ENCODE measurements at places on chromosomes 11 and 22.

GRCh38 chr11:34599406-34599945 is 21.4 kb upstream of the EHF start:
- DNase-seq: no peak

DNA sequence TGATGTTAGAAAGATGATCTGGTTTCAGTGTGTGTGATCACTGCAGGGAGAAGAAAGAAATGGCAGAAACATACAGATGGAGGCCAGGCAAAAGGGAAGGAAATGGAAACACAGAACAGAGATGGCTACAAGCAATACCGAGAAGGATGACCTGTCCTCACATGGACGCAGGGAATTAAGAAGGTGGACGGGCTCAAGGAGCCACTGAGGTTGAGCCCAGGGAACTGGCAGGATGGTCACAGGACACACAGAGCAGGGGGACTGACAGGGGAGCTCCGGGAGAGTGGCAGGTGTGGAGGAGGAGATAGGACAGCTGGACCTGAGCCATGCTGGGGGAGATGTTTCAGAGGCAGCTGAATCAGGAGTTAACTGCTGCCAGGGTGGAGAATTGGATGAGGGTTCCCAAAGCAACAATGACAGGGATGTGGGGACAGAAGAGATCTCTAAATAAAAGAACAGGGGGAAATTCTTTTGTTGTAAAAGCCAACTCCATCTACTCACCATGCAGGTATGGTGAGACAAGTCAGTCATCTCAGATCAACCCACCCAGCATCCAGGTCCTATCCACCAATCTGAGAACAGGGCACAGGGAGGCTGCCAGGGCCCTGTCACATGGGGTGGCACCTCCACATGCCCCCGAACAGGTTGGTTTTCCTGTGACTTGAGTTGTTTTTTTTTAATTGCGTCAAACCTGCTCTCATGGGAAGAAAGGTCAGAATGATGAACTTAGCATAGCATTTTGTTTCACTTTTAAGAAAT is 26.3 kb downstream of the KLHL22 start:
- DNase-seq: no peak

- DNase-seq: no peak
Measured at GRCh38 chr11:62137276-62137861, 13.6 kb downstream of the INCENP start.

- DNase-seq: peak; percentile 43
Measured at GRCh38 chr11:110173811-110174644, 80.8 kb downstream of the ZC3H12C start.

DNA sequence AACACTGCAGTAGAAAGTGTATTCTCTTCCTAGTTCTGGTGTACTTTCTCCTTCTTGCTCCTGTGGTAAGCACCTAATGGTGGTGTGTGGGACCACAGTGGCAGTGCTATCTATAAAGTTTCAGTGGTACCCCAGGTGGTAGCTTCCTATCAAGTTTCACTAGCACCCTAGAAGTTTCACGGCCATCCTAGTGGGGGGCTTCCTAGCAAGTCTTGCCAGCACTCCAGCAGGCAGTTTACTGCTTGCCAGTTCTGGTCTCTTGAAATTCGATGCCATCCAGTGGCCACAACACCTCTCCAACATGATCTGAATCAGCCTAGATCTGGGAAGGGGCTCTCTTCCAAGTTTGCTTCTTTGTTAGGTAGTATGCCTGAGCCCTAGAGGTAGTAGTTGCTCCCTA is 229.6 kb downstream of the SWAP70 start:
- no peak for DNase-seq

- DNase-seq: no peak
Measured at GRCh38 chr11:73445980-73446379, 69.8 kb downstream of the RELT start.

DNA sequence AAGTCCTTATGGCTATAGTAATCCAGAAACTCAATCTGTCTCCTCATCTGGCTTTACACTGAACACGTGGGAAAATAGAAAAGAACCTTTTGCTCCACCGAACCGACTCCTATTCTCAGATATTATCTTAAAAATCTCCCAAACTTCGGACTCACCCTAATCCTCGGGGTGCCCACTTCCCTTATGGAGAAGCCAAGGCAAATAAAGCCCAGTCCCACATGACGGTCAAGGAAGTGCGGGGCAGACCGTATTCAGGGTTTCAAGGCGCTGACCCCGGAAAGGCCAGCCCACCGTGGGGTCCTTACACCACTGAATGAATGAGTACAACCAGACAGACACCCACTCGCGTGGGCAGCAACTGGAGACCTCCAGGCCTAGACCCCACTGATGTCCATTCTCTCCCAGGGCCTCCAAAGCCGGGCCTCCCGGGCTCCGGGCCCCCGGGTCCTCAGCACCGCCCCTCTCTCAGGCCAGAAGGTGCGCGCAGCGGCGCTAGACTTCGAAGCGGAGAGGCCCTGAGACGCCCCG is 489 bp downstream of the NUP98 start:
- DNase-seq: no peak

GRCh38 chr22:28091486-28091885 is 172.4 kb upstream of the PITPNB start:
- DNase-seq: no peak

GRCh38 chr11:106172386-106172991 is 95.0 kb downstream of the AASDHPPT start:
- no peak for DNase-seq

GRCh38 chr11:1078191-1078601 is 3.5 kb downstream of the MUC2 start:
- DNase-seq: no peak

- DNase-seq: no peak
Measured at GRCh38 chr11:13720940-13721339, 52.5 kb downstream of the FAR1 start.

GRCh38 chr11:9090488-9091043 is 833 bp downstream of the SCUBE2 start:
- no peak for DNase-seq

DNA sequence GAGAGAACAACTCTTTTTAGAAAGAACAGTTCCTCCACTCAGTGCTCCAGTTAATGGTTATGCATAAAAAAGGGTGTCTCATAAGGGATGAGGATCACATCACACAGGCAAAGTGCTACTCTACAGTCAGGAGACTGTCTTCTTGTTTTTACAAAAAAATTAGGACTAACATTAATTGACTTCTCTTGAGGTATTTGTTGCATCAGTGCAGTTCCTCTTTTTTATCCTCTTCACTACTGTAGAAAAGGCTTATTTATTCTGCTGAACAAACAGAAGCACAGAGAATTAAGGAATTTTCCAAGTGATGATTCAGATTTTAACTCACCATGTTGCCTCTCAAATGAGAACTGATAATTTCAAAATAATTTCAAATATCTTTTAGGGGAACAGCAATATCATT is 1.9 kb downstream of the MMP8 start:
- DNase-seq: no peak

DNA sequence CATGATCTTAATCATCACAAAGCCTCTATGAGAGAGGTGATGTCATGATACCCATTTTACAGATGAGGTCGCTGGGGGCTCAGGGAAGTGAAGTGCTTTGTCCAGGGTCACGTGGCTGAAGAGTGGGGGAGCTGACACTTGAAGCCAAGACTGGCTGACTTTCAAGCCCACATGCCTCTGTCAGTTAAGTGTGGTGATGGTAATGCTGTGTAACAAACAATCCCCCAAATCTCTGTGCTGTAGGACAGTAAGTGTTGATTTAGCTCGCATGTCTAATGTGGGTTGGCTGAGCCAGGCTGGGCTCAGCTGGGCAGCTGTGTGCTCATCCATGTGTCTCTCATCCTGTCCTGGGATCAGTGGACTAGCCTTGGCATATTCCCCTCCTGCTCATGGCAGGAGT is 87.1 kb upstream of the GRK3 start:
- DNase-seq: no peak

All from stimulated activated naive CD4-positive, alpha-beta T cell treated with Interleukin-2 at 50 U/mL for 16 hours (primary cell).